ENCODE measurements at places on chromosomes 1 and 21. TPM values are rescaled to one million over a fixed set of nuclear protein-coding genes. Genes with fewer than 3 reads are reported as not detected.

IFI16 gene
- total RNA-seq, result 217 TPM

GRCh38 chr1:65265651-65266351 is 43.5 kb upstream of the DNAJC6 start:
- peak; percentile 83 for DNase-seq

LYPD8 gene
- not detected for total RNA-seq

IL10RB gene
- 21.1 TPM for total RNA-seq

CLCA1 gene
- total RNA-seq, result not detected

Data from activated CD4-positive, alpha-beta T cell treated with anti-CD3 and anti-CD28 coated beads, Interleukin-2, amount 10 ng/mL, durations not matched to agents 24 days and 14 days (primary cell).